Stimulated activated CD8-positive, alpha-beta memory T cell treated with anti-CD3 and anti-CD28 coated beads, Interleukin-7, amount 100 ng/mL, for 24 hours (primary cell): ENCODE measurements at places on chromosomes 6 and 20.

DNA sequence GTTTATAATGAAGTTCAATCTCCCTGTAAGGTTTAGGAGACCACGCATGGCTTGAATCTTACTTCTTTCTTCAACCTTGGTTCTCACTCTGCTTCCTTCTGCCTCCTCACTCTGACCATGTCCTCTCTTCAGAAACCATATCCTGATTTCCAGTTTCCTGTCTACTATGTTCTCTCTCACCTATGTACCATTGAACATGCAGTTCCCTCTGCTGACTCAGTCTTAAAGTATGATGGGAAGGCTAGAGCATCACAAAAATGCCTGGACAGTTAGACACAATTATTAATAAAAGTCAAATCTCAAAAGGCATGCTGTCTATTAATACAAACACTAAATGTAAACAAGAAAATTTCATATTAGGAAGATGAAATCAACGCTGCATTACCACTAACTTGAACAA is 151.6 kb downstream of the PRKN start:
- no peak for DNase-seq

DNA sequence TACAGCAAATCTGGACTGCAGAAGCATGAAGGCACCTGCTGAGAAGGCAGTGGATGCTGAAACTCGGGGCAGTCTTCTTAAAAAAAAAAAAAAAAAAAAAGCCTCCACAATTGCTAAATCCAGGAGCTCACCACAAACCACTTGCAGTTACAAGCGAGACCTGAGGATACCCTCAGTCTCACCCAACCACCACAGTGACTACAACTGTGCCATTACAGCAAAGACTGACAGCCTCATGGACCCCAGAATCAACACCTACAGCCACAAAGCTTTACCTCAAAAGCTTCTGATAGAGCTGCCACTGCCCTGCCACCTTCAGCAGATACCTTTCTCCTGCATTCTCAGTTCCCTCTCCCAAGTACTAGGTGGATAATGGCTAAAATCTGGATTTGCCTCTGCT is 9.0 kb downstream of the COL21A1 start:
- DNase-seq, result no peak

DNA sequence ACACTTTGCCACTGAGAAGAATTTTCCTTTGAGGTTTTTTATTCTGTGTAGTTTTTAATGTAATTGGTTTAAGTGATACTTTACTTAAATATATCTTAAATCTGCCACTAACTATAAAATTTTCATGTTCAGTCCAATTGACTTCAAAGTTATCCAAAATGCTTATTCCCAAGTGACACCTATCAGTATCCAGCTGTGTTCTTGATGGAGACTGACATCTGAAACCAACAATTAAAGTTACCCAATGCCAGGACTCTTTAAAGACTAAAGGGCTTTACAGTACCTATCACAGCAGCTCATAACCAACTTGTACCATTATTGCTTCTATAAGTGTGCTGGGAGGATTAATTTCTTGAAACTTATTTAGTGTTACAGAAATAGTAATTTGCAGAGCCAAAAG is 13.8 kb upstream of the EYA4 start:
- no peak for DNase-seq

- no peak for DNase-seq
Measured at GRCh38 chr20:43372051-43372450, 85.6 kb upstream of the SRSF6 start.

DNA sequence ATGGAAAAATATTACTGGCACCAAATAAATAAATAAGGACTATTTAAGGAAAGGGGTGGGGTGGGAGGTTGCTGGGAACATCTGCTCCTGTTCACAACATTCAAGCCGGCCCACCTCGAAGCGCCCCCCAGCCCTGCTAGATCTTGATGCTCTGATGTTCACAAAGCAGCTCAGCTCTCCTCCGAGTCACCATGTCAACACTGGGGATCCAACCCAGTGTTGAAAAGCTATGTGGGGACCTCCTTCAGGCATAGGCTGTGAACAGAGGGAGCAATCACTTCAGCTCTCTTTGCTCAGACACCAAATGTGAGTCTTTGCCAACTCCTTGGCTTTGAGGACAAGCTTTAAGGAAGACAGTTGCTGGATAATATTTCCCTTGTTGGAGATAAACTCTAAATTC is 176.8 kb upstream of the NT5E start:
- DNase-seq, result no peak

GRCh38 chr6:21402368-21402767 is 191.2 kb upstream of the SOX4 start:
- no peak for DNase-seq

DNA sequence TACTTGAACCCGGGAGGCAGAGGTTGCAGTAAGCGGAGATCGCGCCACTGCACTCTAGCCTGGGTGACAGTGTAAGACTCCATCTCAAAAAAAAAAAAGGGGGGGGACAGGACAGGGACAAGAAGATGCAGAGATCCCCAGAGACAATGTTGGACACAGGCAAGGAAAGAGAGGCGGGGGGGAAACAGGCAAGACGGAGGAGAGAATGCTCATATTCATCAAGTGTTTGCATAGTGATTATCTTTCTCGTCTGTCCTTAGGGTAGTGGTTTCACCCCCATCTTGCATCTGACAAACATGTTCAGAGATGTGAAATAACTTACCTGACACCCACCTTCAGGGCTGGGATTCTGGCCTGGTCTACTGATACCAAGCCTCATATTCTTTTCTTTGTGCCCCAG is 29.0 kb downstream of the CHMP4B start:
- no peak for DNase-seq

DNA sequence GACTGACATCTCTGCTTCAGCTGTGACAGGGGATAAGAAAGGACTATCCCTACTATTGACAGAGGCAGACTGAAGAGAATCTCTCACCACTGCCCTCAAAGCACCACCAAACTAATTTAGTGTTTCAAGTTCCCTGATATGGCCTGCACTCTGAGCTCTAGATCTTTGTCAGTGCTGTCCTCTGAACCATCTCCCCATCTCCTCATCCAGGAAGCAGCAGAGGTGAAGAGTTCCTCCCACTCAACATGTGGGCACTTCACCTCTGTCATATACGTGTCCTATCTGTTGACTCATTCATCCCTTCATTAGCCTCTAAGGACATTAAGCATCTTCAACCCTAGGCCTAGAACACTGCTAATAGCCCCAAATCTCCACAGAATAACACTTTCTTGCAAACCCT is 14.1 kb downstream of the FAM210B start:
- no peak for DNase-seq

- peak; percentile 23 for DNase-seq
Measured at GRCh38 chr20:19692685-19693119, 65.4 kb upstream of the RIN2 start.

GRCh38 chr20:63176427-63177133 is 39.4 kb downstream of the YTHDF1 start:
- no peak for DNase-seq

GRCh38 chr6:13581700-13582229 is 7.4 kb downstream of the SIRT5 start:
- no peak for DNase-seq
